Kidney tubule cell (primary cell): ENCODE measurements at places on chromosomes 5 and 9.

- no peak for DNase-seq
Measured at GRCh38 chr5:23626961-23627360, 119.6 kb downstream of the PRDM9 start.

DNA sequence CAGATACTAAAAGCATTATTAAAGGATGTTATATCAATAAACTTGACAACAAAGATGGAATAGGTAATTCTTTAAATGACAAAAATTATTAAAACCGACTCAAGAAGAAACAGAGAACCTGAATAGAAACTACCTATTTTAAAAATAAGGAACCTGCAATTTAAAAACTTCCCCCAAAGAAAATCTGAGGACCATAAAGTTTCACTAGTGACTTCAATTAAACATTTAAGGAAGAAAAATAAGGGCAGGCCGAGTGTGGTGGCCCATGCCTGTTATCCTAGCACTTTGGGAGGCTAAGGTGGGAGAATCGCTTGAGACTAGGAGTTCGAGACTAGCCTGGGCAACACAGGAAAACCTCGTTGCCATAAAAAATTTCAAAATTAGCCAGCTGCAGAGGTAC lies 99.6 kb downstream of the FANCC start:
- DNase-seq, result no peak

- DNase-seq, result no peak
Measured at GRCh38 chr9:101795147-101795546, 56.7 kb upstream of the GRIN3A start.

DNA sequence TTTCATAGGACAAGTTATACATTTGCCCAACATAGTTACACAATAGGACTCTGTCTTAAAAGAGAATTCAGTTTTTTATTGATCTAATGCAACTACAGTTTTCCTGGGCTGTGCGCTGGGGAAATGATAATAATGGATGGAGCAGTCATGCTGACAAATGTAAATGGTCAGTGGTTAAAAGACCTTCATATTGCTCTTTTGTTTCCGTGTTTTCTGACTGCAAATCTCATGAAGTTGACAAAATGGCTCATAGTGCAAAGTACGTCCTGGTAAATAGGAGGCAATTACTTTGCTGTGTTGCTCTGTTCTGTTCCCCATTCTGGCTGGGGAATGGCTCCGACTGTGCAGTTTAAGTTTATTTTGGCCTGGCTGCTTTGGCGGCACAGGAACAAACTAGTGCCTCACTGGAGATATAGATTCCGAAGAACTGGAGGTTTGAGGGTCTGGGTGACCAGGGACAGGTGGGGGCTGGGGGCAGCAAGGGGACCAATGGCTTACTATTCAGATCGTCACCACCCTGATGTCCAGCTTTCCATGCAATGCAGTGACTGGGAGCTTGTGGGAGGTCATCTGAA lies 54.3 kb downstream of the PTTG1 start:
- no peak for DNase-seq

DNA sequence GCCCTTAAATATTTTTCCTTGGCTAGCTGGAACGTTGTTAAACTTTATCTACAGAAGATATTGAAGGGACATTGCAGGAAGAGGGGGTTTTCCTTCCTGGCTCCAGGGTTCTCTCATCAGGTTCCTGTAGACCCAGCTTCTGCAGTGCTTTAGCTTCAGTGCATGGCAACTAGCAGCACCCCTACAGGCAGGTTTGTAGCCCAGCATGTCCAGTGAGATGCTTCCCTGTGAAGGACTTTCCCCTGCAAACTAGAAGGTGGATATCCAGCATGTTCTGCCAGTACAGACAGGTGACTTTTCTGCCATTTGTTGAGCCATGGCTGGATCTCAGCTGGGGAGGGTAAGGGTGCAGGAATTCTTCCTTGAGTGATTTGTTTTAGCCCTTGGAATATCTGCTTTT lies 10.4 kb downstream of the CCL28 start:
- peak; percentile 33 for DNase-seq

DNA sequence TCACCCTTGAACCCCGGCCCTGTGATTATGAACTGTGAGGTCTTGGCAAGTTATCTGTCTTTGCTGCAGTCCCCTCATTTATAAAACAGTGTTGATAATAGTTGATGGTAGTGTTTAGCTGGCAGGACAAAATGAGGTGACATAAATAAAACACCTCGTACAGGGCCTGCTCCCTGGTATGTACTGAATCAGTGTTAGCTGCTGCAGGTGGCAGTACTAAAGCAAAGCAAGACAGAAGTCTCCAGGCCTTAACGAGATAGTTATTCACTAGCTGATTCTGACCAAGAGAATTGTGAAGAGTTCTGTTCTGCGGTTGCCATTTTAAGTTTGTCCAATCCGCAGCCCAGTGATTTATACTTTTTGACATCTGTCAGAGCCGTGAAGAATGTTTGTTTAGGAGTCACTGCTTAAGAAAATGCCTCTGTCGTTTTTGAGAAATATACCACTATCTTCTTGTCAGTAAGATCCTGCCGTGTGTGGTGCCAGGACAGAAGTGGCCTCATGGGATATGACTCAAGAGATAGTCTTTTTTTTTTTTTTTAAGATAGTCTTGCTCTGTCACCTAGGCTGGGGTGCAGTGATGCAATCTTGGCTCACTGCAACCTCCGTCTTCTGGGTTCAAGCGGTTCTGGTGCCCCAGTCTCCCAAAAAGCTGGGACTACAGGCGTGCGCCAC lies 75.9 kb downstream of the KDM4C start:
- no peak for DNase-seq

- peak; percentile 81 for DNase-seq
Measured at GRCh38 chr5:82406205-82406773, 128.1 kb upstream of the RPS23 start.

DNA sequence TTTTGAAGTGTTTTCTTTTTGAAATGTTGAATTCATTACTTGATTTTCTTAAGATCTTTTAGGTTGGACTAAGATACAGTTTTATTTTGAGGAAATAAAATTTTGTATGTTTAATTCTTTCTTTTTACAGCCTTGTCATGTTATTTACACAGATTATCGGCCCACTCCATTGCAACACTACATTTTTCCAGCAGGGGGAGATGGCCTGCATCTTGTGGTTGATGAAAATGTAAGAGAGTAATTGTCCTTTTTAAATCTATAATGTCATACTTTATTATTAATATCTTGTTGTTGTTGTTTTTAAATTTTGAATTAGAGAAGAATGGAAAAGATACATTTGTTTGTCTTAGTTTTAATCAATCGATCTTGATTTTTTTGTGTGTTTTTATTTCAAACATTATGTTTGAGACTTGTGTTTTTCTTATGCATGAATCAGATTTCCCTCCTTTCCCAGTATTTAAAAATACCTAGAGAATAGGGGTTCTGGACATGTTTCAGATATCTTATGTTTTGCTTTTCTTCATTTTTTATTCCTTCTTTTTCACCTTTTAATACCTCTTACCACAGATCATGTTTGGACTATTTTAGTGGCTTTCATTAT lies 36.7 kb downstream of the MTREX start:
- DNase-seq, result peak; percentile 55

- DNase-seq, result no peak
Measured at GRCh38 chr5:68732251-68732650, 361.6 kb upstream of the SLC30A5 start.

DNA sequence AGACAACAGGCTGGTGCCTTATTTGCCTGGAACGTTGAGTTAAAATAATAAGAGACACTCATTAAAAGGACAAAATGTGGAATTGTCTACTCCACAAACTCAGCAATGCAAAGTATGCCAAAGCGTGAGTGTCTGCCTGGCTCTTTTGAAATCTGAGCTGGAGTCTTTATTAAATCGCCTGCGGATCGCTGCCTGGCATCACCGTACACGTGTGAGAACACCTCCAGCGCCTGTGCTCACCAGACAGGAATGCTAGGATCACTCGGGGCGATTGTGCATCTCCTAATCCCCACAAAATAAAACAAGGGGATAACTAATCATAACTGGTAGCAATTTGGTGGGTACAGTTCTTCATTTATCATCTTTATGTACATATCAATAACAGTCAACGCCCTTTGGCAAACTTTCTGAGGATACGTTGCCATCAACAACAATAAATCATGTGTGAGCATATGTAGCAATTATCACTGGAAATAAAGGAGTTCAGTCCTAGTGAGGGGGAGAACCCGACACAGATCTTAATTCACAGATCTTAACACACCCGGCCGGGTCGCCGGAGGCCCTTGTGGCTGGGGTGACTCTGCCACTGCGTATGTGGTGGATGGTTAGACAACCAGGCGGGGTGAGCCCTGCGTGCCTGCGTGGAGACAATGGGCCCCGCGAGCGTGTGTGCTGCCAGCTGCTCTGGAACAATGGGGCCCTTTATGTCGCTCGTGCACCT lies 284.9 kb upstream of the IRX1 start:
- DNase-seq, result peak; percentile 91

GRCh38 chr5:128378632-128379031 lies 159.4 kb downstream of the FBN2 start:
- no peak for DNase-seq

DNA sequence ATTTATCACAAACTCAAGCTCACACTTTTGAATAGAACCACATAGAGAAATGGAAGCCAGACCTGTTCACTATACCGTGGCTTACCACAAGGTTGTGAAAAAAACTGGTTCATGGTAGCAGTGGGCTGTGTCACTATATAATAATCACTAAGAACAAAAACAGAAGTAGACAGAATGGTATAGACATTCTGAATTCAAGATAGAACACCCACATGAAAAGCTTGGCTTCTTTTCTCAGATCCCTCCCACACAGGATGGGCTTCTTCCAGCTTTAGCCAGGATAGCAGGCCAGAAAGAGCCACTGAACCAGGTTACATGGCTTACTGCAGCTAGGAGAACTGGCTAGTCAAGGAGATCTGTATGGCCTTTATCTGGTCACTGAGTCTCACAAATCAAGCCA lies 6.1 kb upstream of the NRG2 start:
- no peak for DNase-seq

DNA sequence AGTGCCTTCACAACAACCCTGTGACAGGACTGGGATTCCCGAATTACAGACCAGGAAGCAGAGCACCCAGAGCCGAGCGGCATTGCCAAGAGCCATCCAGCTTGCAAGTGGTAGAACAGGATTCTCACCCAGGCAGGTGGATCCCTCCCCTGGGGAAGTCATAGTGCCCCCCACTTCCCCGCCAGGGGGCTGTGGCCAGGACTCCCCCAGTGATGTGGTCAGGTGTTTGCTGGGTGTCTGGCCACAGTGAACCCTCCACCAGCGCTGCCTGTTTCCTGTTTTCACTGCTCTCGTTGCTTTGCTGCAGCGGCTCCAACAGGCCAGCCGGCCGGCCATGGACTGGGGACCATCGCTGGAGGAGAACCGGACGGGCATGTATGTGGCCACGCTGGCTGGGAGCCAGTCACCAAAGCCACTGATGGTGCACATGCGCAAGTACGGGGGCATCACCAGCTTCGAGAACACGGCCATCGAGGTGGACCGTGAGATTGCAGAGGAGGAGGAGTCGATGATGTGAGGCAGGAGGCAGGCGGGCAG lies 19.3 kb downstream of the SLC6A7 start:
- DNase-seq, result peak; percentile 58

DNA sequence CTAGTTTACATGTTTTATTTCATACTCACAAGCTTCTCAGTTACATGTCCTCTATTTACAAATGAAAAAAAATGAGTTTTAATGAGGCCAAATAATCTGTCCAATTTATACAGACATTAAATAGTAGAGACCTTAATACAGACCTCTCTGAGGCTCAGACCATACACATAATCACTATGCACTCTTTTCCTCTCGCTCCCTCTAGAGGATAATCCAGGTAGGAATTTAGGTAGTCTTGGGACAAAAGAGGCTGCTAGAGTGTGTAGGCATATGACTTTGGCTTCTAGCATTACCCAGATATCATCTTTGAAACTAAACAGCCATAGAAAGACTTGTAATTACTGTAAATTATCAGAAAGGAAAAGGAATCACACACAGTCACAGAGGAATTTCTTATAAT lies 444.7 kb downstream of the HINT1 start:
- DNase-seq, result peak; percentile 54

- peak; percentile 72 for DNase-seq
Measured at GRCh38 chr5:173953528-173954090, 35.4 kb upstream of the C5orf47 start.

DNA sequence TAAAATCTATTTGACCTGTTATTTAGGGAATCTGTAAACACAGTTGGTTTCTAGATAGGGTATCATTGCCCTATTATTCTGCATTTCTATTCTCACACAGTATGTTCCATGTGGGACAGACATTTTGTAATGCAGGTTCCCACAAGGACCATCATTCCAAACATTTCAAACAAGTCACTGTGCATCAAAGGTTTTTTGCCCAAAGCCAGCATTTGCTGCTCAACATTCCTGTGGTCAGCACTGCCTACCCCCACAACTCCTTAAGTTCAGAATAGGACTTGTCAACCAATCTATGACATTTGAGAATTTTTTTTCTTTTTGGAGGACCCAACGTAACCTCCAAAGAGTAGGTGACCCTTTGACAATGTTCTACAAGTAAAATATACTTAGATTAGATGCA lies 95.7 kb downstream of the LPAR1 start:
- DNase-seq, result peak; percentile 13

DNA sequence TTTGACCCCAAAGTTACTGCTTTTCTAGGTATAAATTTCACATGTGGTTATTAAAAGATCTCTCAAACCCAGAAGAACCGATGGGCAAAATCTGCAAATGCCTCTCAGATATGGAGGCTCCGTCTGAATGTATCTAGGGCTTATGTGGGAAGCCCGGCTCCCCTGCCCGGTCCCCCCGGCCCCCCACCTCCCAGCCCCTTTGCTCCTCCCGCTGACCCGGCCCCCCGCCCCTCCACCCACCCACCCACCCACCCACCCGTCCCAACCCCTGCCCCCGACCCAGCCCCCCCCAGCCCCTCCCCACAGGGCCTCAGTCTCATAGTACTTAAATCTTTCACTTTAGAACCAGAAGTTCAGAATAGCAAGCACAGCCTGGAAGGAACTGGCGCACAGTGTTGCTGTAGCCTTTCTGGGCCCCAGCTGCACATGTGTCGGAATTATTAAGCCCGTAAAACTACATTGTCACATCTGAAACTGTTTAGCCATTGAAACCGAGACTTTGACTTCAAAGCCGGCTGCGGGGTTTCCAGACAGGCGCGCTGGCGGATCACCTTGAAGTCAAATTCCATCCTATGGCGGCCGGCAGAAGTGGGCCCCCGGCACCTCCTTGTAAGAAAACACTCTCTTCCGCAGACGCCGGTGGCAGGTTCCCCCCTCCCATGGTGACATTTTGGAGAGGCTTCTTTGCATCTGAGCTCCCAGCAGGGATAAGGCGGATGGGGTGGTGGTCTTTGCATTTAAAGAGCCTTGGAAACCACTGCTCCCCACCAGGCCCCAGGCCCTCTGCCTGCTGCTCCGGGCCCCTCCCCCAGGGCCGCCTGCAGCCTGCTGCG lies 12.8 kb downstream of the NKD2 start:
- DNase-seq, result no peak

DNA sequence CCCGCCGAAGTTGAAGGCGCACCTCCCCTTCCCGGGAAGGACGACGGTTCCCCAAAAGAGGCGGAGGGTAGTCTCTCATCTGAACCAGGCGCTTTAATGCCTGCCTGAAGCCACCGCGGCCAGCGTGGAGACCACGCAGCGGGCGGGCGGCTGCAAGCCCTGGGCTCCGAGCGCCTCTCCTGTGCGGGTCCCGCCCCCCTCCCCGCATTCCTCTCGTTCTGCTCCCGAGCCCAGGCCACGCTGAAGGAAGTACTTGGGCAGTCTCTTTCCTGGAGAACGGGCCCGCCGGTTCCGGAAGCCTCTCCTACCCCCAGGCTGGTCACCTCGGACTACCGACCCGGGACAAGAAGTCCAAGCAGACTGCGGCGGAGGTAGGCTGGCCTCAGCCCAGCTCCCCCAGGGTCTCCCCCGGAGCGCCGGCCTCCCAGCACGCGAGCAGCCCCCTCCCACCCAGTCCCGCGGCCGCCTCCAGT lies 571 bp downstream of the PPIC start:
- peak; percentile 73 for DNase-seq

- DNase-seq, result no peak
Measured at GRCh38 chr9:135387976-135388375, 91.6 kb upstream of the PPP1R26 start.
